ENCODE measurements at places on chromosomes 6 and 20. TPM values are rescaled to one million over a fixed set of nuclear protein-coding genes. Genes with fewer than 3 reads are reported as not detected.

CPNE5 gene
- polyA plus RNA-seq = 11.9 TPM

ZGPAT gene
- polyA plus RNA-seq = 44.2 TPM

GPR6 gene
- polyA plus RNA-seq = not detected

DNAH8 gene
- not detected for polyA plus RNA-seq

C20orf141 gene
- not detected for polyA plus RNA-seq

PROCR gene
- polyA plus RNA-seq = not detected

CRYBG1 gene
- 7.8 TPM for polyA plus RNA-seq

HLA-DRA gene
- polyA plus RNA-seq = 31.4 TPM

SNPH gene
- 8.5 TPM for polyA plus RNA-seq

ZNF391 gene
- 7.6 TPM for polyA plus RNA-seq

ENPP4 gene
- polyA plus RNA-seq = 49.9 TPM

COL9A3 gene
- 4.5 TPM for polyA plus RNA-seq

DCDC2 gene
- polyA plus RNA-seq = 0.43 TPM

AGPAT4 gene
- polyA plus RNA-seq = 10.7 TPM

SLC24A3 gene
- polyA plus RNA-seq = 29.8 TPM

SNAP25 gene
- polyA plus RNA-seq = 4.3 TPM

DACT2 gene
- polyA plus RNA-seq = 2.0 TPM

IL17A gene
- not detected for polyA plus RNA-seq

BFSP1 gene
- polyA plus RNA-seq = 2.2 TPM

VNN1 gene
- 0.34 TPM for polyA plus RNA-seq

HTR1E gene
- polyA plus RNA-seq = not detected

LAMA4 gene
- 219 TPM for polyA plus RNA-seq

HEBP2 gene
- polyA plus RNA-seq = 43.8 TPM

WRNIP1 gene
- 53.8 TPM for polyA plus RNA-seq

FAM83B gene
- polyA plus RNA-seq = 8.1 TPM

GUCA1A gene
- polyA plus RNA-seq = not detected

ZSCAN12 gene
- polyA plus RNA-seq = 4.4 TPM

NKAIN4 gene
- polyA plus RNA-seq = 32.8 TPM

NKAIN2 gene
- polyA plus RNA-seq = 10.7 TPM

RAD21L1 gene
- polyA plus RNA-seq = not detected

RNF114 gene
- polyA plus RNA-seq = 49.6 TPM

MC3R gene
- polyA plus RNA-seq = not detected

OPRM1 gene
- polyA plus RNA-seq = not detected

ARMC2 gene
- 4.4 TPM for polyA plus RNA-seq

DEFB124 gene
- polyA plus RNA-seq = 1.5 TPM

CD2AP gene
- polyA plus RNA-seq = 13.7 TPM

TNF gene
- not detected for polyA plus RNA-seq

TP53TG5 gene
- polyA plus RNA-seq = 0.39 TPM

TRIM40 gene
- polyA plus RNA-seq = not detected

NKAPL gene
- polyA plus RNA-seq = 1.5 TPM

C2 gene
- polyA plus RNA-seq = 5.0 TPM

SLC17A1 gene
- polyA plus RNA-seq = not detected

FOXF2 gene
- polyA plus RNA-seq = 0.48 TPM

FAM209A gene
- not detected for polyA plus RNA-seq

HLA-DMB gene
- polyA plus RNA-seq = 3.7 TPM

PROKR2 gene
- polyA plus RNA-seq = not detected

FAM83C gene
- polyA plus RNA-seq = not detected

LGSN gene
- polyA plus RNA-seq = not detected

TGM3 gene
- 0.16 TPM for polyA plus RNA-seq

MYL9 gene
- 520 TPM for polyA plus RNA-seq

Data from muscle of arm (tissue), 14 donors.